SK-MEL-5 (cell line): ENCODE measurements at places on chromosomes 2 and 18. TPM values are rescaled to one million over a fixed set of nuclear protein-coding genes. Genes with fewer than 3 reads are reported as not detected.

The SCN3A gene
- 0.03 TPM in 2 replicates for total RNA-seq

The SERPINB4 gene
- not detected in 2 replicates for total RNA-seq

The CHRNG gene
- not detected in 2 replicates for total RNA-seq

The HOXD4 gene
- total RNA-seq, result 3.6 and 4.2 TPM in 2 replicates

The TNS1 gene
- 1.8 and 2.2 TPM in 2 replicates for total RNA-seq

The STAT4 gene
- not detected in 2 replicates for total RNA-seq

The ASTL gene
- total RNA-seq, result not detected in 2 replicates

The TUBA4B gene
- not detected in 2 replicates for total RNA-seq

The FNDC4 gene
- 1.2 and 1.5 TPM in 2 replicates for total RNA-seq

The OR6B2 gene
- total RNA-seq, result not detected in 2 replicates

The TM4SF20 gene
- not detected in 2 replicates for total RNA-seq

The CASP10 gene
- total RNA-seq, result 4.1 and 4.6 TPM in 2 replicates

The GALR1 gene
- not detected in 2 replicates for total RNA-seq

The SIX3 gene
- total RNA-seq, result not detected in 2 replicates

The KLHL14 gene
- total RNA-seq, result 0.13 and 0.43 TPM in 2 replicates

The TANC1 gene
- total RNA-seq, result 34.6 and 42.6 TPM in 2 replicates

The C1GALT1C1L gene
- total RNA-seq, result 1.0 and 1.2 TPM in 2 replicates

The GRB14 gene
- 4.1 and 4.5 TPM in 2 replicates for total RNA-seq

The DYSF gene
- total RNA-seq, result 0.50 and 0.56 TPM in 2 replicates

The GPR39 gene
- total RNA-seq, result 0.32 TPM in 1 of 2 replicates, not detected in the other

The ST6GAL2 gene
- total RNA-seq, result not detected in 2 replicates

The PLCD4 gene
- total RNA-seq, result 0.32 and 0.53 TPM in 2 replicates

The LTBP1 gene
- 6.7 and 8.9 TPM in 2 replicates for total RNA-seq

The GALNT3 gene
- 75.9 and 89.9 TPM in 2 replicates for total RNA-seq
